Right renal pelvis (tissue), 4 donors: ENCODE measurements at places on chromosomes 6 and 20. TPM values are rescaled to one million over a fixed set of nuclear protein-coding genes. Genes with fewer than 3 reads are reported as not detected.

The STK38 gene
- polyA plus RNA-seq, result 51.0 TPM

The DZANK1 gene
- 7.2 TPM for polyA plus RNA-seq

DNA sequence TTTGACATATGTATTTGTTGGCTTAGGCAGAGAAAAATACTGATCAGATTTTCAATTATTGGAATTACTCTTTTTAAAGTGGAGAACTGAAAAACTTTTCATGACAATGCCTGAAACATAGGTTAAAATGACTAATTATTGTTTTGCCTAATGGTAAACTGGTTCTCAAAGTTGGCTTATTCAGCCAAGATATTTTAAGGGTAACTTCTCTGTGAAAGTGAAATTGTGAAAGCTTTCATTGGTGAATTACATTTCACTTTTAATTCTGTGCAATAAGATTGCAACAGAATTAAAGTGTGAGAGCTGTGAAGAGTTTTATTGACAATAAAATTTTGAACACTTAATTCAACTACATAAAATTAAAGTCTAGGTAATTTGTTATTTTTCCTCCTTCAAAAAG, 24.5 kb downstream of the KIAA0408 start:
- no peak for DNase-seq

The KIAA1755 gene
- polyA plus RNA-seq, result 4.1 TPM

GRCh38 chr20:33301192-33301930, 18.3 kb downstream of the BPIFB1 start:
- DNase-seq, result no peak

DNA sequence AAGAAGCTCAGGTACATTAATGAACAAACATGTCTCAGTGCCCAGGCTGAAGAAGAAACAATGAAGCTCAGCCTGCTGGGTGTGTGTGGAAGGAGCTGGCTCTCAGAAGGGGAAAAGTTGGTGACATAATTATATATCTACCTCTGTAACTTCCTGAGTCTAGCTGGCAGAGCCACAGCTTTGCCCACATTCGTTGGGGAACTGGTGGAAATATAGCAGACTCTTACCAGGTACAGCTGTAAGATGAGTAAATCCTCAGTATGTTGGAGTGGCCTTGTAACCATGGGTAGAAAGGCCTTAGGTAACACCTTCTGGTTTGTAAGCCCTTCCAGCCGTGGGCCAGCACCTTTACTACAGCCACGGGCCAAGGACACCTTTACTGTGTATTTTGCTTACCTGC, 29.9 kb upstream of the PNRC1 start:
- no peak for DNase-seq

DNA sequence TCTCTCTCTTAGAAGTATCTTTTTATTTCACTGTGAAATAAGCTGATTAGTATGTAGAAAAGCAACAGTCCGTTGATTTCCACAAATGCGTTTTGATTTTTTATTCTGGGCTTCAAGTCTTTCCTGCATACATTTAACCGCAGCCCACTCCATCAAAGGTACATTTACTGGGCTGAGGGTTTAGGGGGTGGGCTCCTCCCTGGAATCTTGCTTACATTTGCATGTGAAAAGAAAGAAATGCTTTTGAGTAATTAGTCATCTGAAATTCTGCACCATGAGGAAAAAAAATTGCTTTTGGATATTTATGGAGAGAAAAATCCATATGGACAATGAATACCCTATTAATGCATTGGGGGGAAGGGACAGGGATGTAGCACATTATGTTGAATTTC, 178.3 kb upstream of the MCHR2 start:
- DNase-seq, result no peak

DNA sequence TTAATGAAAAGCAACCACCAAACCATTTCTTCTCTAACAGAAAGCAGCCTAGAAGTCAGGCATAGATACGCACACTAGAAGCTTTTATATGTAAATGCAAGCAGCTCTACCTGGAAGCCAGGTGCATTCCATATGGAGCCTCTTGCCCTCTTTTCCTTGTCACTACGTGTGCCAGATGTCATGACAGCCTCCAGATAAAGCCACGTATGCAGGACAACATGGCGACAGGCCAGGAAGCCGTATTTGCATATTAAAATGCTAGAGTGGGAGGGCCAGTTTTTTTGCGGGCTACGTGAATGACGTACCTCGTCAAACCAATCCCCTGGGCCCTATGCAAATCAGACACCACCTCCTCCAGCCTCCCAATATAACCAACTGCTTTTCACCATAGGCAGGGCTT, 308.1 kb upstream of the SPTLC3 start:
- no peak for DNase-seq

- no peak for DNase-seq
These were observed 356.9 kb downstream of the CDKAL1 start for GRCh38 chr6:20891161-20891560.

GRCh38 chr6:166153966-166154365, 13.7 kb downstream of the TBXT start:
- no peak for DNase-seq

The LAMA4 gene
- 94.0 TPM for polyA plus RNA-seq

GRCh38 chr6:26025047-26025893, 62.0 kb upstream of the HFE start:
- DNase-seq, result no peak

- DNase-seq, result no peak
These were observed 2.8 kb downstream of the HMGA1 start for GRCh38 chr6:34239500-34239825.

- DNase-seq, result no peak
These were observed 8.7 kb downstream of the MTHFD1L start for GRCh38 chr6:150874179-150874578.

GRCh38 chr6:83792846-83793245, 60.3 kb upstream of the RIPPLY2 start:
- DNase-seq, result no peak

GRCh38 chr6:123668063-123668462, 31.3 kb upstream of the TRDN start:
- DNase-seq, result no peak

- no peak for DNase-seq
These were observed 437.0 kb downstream of the BTBD3 start for GRCh38 chr20:12354725-12355124.

DNA sequence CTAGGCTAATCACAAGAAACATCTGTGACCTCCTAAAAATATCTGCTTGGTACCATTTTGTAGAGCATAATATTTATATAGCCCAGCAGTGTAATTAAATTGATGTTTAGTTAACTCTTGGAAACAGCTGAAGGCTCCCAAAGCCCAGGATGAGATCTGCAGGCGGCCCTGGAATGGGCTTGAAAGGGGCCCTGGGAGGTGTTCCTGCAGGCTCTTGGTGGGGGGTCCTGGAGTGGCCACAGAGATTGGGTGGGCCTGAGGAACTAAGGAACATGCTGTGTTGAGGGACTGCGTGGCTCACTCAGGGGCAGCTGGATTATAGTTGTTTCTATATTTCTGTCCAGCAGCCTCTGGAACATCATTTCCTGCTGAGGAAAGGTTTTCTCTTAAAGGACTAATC, 9.2 kb downstream of the SCP2D1 start:
- peak; percentile 3 for DNase-seq

DNA sequence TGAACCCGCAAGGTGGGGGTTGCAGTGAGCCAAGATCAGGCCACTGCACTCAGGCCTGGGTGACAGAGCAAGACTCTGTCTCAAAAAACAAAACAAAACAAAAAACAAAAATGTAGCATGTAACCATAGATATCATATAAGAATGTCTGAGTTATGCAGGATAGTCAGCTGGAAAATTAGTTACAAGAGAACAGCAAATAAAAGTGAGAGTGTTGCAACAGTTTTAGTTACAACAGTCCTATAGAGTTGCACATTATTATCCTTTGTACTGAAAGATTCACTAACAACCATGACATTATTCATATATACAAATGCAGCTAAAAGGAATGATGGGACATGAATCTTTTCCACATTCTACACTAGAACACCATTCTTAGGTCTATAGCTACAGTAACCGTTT, 16.4 kb downstream of the RNF24 start:
- DNase-seq, result no peak

GRCh38 chr20:1430004-1430451, 36.6 kb downstream of the NSFL1C start:
- no peak for DNase-seq

- no peak for DNase-seq
These were observed 31.8 kb downstream of the PHACTR1 start for GRCh38 chr6:12748411-12748810.
